ENCODE measurements at places on chromosomes 7 and 10. TPM values are rescaled to one million over a fixed set of nuclear protein-coding genes. Genes with fewer than 3 reads are reported as not detected.

AKR1D1 gene
- polyA plus RNA-seq: not detected

CFAP70 gene
- 1.2 TPM for polyA plus RNA-seq

HOXA4 gene
- 7.6 TPM for polyA plus RNA-seq

MCM10 gene
- polyA plus RNA-seq: 2.6 TPM

LIPA gene
- 7.8 TPM for polyA plus RNA-seq

PTPN20 gene
- 2.2 TPM for polyA plus RNA-seq

MINDY4 gene
- 1.4 TPM for polyA plus RNA-seq

TMEM225B gene
- polyA plus RNA-seq: 0.96 TPM

CRTAC1 gene
- 2.4 TPM for polyA plus RNA-seq

C7orf57 gene
- polyA plus RNA-seq: 0.73 TPM
